ENCODE measurements at places on chromosomes 12 and 14.
A peak's percentile ranks its signal among the peaks of the same experiment; 100 is the strongest.

GRCh38 chr14:55349565-55349964 lies 62.1 kb downstream of the ATG14 start:
- DNase-seq: no peak

- DNase-seq: no peak
These were observed 1.5 kb upstream of the EP400 start for GRCh38 chr12:131948166-131948712.

- peak; percentile 52 for DNase-seq
These were observed 581.9 kb downstream of the VRK1 start for GRCh38 chr14:97379091-97379531.

DNA sequence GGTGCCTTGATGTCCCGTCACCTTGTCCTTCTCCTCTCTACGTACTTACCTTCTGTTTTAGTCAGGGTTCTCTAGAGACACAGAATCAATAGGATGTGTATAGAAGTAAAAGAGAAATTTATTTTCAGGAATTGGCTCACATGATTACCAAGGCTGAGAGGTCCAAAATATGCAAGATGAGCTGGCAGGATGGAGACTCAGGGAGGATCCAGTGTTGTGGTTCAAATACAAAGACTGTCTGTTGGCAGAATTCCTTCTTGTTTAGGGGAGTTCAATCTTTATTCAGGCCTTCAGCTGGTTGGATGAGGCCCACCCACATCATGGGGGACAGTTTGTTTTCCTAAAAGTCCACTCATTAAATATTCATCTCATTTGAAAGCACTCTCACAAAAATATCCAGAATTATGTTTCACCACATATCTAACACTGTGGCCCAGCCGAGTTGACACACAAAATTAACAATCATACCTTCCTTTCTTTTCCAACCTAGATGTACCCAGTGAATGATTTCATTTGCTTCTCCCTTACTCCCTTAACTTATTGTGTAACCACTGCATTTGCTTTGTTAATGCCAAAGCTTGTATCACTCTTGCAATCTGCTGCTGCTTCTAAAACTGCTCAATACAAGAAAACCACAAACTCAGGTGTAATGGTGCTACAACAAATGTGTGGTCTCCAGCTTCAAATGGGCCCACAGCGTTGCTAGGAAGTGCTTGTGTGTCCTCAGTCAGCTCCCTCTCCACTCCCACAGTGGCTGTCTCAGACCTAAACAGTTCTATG lies 195.4 kb upstream of the ARHGAP5 start:
- no peak for DNase-seq

GRCh38 chr14:72576258-72576657 lies 317.6 kb downstream of the DPF3 start:
- DNase-seq: no peak

DNA sequence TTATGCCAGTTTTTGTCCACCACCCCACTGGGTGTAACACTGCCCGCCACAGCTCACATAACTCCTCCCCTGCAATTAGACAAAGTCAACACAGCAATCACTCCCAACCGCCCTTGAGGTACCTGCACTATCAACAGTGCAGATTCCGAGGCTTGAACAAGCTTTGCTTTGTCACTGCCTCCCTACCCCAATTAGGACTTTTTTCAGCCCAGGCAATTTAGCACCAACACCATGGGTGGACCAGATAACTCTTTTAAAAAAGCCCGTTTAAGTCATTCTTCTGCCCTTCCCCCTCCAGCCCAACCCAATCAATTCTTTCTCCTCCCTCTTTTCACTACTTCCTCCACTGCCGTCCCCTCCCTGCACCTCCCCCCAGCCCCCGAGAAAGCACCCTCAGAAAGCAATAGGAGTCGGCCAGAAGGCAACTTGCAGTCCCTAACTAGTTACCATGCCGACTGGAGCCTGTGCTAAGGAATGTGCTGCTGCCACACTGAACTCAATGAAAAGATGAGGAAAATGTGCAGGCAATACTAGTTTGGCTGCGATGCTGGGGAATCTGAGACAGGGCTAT lies 45.7 kb upstream of the OTX2 start:
- DNase-seq: no peak

DNA sequence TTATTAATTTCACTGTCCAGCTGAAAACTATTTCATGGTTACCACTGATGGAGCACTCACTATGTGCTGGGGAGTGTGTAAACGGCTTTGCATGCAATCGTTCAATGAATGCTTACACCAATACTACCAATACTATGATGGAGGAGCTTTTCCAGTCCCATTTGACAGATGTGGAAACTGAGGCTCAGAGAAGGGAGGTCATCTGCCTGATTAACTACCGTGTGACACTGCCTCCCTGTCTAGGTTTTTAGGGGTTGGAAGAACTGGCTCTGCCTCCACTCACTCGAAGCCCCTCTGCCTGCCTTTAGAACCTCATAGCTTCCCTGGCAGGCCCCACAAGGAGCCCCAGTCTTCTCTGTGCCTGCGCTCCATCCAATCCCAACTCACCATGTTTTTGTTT lies 11.9 kb downstream of the MSI1 start:
- DNase-seq: no peak

DNA sequence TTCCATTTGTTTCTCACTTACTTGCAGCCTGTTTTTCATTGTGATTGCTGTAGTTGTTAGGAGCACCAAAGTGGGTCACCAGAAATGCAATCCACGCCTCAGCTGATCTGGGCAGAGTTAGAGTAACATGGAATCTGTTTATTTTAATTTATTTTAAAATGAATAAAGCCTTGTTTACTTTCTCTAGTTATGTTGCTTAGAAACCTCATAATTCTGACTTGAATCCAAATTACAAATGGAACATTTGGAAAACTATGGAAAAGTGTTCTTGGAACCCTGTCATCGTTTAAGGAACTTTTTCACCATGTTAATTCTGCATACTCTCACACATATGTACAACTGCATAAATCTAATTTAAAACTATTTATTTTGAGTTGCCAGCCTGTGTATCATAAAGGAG lies 92.2 kb upstream of the DAAM1 start:
- DNase-seq: no peak

GRCh38 chr12:32074432-32074831 lies 32.2 kb upstream of the BICD1 start:
- no peak for DNase-seq

GRCh38 chr14:52694761-52695480 lies 437 bp downstream of the ERO1A start:
- peak; percentile 70 for DNase-seq

DNA sequence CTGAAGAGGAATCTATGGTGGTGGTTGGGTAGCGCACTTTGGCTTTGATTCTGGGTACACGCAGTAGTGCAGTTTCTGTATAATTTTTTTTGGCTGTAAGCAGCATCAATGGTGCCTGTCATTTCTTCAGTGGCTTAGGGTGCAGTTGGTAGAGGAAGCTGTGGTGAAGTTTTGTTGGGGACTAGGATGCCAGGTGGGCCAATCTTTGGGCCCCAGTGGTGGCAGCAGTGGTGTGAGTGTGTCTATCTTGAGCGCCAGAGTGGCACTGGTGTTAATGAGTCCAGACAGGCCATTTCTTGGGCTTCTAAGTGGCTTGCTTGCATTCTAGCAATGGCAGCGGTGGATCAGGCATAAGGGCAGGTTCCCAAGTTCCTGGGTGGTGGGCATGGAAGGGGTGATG lies 33.8 kb upstream of the CCND2 start:
- no peak for DNase-seq

DNA sequence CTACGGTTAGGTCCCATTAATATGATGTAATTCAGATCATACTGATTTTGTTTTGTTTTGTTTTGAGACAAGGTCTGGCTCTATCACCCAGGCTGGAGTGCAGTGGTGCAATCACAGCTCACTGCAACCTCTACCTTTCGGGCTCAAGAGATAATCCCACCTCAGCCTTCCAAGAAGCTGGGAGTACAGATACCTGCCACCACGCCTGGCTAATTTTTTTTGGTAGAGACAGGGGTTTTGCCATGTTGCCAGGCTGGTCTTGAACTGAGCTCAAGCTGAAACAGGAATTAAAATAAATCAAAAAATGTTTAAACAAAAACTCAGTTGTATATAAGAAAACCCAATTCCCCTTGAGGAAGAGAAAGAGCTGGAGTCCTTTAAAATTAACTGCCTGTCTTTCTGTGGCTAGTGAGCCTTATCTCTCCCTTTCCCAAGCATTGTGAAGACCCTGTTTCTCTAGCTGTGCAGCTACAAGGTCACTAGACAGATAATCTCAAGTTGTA lies 17.7 kb upstream of the ANAPC7 start:
- DNase-seq: no peak

DNA sequence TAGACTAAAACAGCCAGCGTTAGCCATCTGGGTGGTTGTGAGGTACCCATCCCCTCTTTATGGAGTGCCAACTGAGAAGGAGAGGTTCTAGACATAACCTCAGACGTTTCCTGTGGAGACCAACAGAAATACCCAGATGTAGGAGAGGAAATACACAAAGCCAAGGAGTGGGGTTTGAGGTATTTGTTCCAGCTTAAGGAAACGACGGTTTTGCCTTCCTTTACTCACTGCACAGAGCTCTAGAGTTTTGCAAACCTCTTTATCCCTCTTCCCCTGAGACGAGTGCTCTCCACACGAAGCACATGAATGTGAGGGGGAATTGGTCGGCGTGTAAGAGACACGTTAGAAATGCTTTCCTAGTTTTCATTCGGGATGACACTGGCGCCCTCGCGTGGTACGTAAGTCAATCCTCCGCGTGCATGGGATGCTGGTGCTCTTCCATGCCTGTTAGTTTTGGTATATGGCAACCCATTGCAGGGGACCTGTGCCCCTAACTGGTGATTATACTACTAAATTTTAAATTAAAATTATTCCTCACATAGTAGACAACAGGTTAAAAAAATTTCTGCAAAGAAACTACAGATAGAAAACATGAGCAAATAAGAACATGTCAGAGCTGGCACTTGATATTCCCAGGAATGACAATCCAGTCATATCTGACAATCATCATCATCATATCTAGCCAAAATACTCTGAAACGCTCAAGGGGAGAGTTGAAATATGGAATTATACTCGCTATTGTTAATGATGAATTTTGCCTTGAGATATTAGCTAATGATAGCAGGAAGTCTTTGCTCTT lies 121.7 kb downstream of the PPM1H start:
- peak; percentile 4 for DNase-seq

DNA sequence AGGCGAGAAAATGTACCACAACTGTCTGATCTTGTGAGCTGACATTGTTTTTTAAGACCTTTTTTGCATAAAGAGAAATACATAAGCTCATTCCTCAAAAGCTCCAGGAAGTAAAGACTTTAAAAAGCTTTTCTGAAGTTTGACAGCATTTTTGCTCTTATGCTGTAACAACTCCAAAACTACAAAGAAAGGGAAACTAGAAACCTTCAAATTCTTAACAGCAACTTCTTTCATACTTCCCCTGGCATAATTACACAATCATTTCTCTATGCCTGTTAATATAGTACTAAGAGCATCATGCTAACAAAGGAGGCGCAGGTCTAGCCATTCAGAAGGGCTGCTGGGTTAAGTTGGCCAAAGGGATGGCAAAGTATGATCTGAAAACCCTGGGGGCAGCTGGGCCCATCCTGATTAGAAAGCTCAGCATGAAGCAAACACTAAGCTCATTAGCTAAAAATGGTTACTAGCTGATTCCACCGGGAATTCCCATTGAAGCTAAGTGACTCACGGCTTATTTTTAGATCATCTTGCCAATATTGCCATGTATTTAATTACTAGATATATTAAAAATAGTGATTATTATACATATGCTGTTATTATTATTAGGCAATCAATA lies 26.1 kb upstream of the ANP32D start:
- DNase-seq: no peak

DNA sequence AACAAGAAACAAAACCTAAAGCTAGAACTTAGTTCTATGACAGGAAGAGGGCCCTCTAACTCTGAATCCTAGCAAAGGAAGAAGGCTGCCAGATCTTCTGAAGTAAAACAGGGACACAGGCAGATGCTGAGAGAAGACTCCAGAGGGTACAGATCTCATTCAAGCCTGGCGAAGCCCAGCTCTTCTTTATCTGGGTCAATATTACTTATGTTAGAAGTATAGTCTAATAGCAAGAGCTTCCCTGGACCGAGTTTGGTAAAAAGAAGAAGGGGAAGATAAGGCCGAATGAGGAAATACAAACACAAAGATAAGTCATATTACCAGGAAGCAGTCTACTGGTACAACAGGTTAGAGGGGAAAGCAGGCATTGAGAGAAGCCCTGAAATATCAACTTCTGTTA lies 79.9 kb upstream of the CCDC91 start:
- DNase-seq: no peak

DNA sequence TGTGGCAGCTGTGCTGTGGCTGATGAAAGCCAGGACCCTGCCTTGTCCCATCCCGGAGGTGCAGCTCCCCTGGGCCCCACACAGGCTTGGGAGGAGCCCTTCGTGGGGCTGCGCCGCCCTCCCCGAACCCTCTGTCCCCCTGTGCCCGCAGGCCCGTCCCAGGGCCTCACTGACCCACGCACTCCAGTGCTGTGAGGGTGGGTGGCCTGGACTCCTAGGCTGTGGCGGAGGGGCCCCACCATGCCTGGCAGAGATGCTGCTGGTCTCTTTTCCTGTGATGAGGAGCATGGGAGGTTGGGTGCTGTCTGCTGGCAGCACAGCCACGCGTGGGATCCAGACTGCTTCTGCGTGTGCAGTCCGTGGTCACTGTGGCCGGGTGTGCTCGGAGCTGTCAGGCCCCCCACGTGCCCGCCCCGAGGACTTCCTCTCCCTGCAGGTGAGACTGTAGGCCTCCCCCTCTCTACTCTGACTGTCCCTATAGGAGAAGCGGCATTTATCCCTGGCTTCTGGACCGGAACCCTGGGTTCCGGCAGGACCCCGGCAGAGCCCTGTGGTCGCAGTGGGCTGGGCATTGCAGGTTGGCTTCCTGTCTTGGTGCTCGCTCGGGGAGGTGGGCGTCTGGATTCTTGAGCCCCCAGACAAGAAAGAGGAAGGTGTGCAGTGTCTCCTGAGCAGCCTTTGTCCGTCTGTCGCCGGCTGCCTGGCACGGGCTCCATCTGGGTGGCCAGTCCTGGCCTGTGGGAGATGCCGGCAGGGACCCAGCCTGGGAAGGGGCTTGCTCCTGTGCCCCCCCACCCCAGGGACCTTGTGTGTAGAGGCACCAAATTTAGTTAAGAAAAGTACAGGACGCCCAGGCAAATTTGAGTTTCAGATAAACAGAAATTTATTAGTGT lies 2.3 kb downstream of the MTA1 start:
- DNase-seq: no peak

DNA sequence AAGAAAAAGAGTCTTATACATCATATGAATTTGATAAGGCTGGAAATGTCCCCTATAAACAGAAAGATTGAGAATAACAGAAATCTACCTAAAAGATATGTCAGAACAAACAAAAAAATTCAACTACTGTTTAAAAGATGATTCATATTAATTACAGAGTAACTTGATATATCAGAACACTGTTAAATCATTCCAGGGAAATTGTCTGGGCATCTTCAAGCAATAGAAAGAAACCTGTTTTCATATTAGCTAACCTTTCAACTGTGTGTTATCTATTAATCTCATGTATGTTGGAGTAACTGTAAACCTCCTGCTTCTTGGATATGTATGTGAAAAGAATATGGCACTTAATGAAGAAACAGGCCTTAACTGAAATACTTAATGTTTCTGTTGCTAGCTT lies 96.7 kb downstream of the NUBPL start:
- DNase-seq: no peak

GRCh38 chr14:72545411-72546311 lies 348.2 kb downstream of the DPF3 start:
- DNase-seq: no peak

Measured in CD4-positive, alpha-beta T cell treated with Interleukin-6 at 100 ng/mL for 8 hours (primary cell).